ENCODE measurements at places on chromosomes 7 and 10.
A peak's percentile ranks its signal among the peaks of the same experiment; 100 is the strongest.

GRCh38 chr10:43421519-43421918 is 12.5 kb upstream of the HNRNPF start:
- no peak for DNase-seq

GRCh38 chr7:96061009-96061408 is 260.9 kb downstream of the SLC25A13 start:
- DNase-seq: no peak

- peak; percentile 77 for DNase-seq
Measured at GRCh38 chr7:44044315-44045225, at the start of gene DBNL. Gene DBNL (plus strand): TSS chr7:44044702. CDS start chr7:44044738, 36 bp downstream.

DNA sequence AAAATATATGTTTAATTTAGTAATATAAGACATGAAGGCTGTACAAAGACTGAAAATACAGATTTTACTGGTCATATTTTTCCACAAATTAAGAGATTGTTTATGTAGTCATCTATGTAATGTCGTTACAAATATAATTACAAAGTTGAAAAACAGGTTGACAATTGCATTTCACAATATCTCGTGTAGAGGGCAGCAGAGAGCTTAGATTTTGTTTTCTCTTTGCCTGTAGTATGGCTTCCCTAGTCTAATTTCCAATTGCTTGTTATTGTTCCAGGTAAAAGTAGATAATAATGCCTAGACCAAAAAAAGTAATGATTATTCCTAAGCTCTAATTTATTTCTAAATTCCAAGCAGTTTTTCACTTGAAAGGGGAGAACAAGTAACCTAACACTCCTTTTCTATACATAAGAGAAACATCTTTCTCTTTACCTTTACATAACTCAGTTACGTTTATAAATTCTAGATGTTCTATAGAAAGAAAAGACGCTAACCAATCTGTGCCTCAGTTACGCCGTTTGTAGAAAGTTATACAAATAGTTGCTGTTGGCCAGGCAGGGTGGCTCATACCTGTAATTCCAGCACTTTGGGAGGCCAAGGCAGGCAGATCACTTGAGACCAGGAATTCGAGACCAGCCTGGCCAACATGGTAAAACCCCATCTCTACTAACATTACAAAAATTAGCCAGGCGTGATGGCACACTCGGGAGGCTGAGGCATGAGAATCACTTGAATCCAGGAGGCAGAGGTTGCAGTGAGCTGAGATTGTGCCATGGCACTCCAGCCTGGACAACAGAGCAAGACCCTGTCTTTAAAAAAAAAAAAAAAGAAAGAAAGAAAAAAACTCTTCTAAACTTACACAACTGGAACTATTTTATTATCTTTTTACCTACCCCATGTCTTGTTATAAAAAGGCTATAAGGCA is 30.0 kb downstream of the NET1 start:
- DNase-seq: no peak

DNA sequence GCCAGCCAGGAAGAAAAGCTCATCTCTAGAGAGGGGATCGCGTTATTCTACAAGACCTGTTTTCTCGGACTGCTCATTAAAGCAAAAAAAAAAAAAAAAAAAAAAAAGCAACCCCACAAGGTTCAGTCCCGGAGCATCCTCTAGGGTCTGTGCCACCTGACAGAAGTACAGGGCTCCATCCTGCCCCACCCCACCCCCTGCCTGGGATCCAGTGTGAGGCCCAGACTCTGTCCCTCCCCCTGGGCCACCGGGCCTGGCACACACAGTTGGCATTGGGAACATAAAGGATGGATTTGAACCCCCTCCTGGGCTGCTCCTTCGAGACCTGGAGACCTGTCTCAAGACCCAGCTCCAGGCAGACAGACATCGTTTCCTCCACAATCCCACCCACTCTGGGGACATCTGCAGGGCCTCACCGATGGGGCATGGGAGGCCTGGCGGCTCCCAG is 688 bp downstream of the ORAI2 start:
- DNase-seq: no peak

- no peak for DNase-seq
Measured at GRCh38 chr7:41149576-41149975, 553.3 kb downstream of the INHBA start.

DNA sequence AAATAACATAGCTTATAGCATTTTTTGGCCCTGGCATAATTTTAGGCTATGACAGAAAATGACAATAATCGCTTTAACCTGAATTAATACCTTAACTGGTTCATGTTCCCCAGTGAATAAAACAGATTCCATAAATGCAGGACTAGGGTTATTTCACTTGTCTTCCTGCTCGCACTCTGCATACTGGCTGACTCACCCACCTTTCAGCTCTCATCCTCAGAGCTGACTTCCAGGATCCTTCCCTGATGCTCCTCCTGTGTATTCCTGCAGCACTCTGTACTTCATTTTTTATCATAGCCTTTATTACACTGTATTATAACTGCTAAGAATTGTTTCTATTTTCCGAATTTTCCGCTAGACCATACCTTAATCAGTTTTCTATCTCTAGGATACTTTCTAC is 123.7 kb downstream of the AVL9 start:
- DNase-seq: no peak

DNA sequence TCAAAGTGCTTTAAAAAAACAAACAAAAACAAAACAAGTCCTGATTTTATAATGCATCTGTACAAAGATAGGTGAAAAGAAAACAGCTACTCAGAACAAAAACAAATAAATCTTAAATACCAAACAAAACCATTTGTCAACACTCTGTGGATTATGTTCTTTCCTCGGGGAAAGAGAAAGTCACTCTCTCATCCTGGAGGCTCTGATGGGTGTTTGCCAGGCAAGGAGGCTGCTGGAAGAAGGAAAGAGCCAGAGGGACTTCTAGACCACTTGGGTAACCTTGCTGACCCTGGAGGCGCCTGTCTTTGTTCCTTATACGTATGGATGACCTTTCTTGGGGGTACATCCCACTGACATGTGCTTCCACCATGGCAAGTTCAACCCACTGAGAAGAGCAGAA is 92.8 kb downstream of the ZRANB1 start:
- DNase-seq: no peak

- no peak for DNase-seq
Measured at GRCh38 chr10:123502983-123503382, 163.2 kb upstream of the GPR26 start.

- DNase-seq: no peak
Measured at GRCh38 chr10:79020015-79020491, 48.7 kb upstream of the ZMIZ1 start.

DNA sequence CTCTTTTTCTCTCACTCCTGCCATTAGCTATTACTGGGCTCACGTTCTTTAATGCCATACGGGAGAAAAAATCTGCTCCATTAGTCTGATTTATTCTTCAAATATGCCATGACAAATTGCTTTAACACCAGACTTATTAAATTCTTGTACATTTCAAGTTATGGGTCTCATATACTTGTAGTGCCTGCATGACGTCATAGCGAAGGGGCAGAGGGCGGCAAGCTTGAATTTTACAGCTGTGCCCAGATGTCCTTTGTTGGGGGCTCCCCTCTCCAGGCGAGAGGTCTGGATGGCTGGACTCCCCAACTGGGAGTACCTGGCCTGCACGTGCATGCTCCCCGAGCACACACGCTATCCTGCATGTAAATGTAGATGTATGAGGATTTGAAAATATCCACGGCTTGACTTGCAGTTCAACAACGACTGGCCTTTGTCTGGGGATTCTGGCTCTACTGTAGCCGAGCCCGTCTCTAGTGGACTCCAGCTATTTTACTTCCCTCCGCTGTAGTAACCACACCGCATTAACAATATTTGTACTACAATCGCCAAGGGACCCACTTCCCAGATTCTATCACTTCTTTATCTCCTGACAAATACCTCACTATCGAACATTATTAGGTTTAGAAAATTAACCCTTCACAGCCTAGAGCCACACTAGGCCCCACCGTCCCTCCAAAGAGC is 79.5 kb downstream of the EBF3 start:
- no peak for DNase-seq

- no peak for DNase-seq
Measured at GRCh38 chr7:108503112-108504026, 22.6 kb downstream of the PNPLA8 start.

GRCh38 chr7:28729727-28730126 is 228.4 kb downstream of the TRIL start:
- DNase-seq: no peak

DNA sequence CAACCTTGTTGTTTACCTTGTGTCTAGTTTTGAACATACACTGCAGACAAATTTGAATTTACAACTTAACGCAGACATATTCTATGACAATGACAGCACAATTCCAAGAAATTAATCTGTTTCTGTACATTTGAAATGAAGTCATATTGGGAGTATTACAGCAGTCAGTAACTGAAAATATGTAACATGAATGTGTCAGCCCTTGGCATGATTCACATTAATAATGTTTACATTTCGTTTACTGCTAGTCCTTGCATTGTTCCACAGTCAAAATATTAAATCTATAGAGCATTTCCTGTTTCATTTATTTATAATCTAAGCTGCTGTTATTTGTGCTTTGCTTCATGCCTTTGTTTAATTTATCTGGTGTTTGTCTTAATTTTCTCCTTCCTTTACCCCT is 80.4 kb downstream of the NOC3L start:
- DNase-seq: no peak

- no peak for DNase-seq
Measured at GRCh38 chr7:45220846-45221618, 63.4 kb downstream of the RAMP3 start.

GRCh38 chr10:107031931-107032699 is 132.4 kb downstream of the SORCS1 start:
- DNase-seq: no peak

- no peak for DNase-seq
Measured at GRCh38 chr7:7902845-7903244, 65.8 kb upstream of the GLCCI1 start.

DNA sequence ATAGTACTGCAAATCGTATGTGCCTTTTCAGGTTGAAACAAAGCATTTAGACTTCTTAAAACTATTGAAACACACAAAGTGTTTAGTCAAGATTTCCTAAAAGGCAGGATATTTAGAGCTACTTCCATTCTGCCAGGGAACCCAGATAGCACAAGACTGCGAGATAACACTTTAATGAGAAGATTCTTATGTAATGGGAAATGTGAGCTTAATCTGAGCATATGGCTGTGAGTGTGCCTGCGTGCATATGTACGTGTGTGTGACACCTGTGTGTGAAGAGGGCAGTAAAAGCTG is 14.3 kb upstream of the JCAD start:
- DNase-seq: no peak

DNA sequence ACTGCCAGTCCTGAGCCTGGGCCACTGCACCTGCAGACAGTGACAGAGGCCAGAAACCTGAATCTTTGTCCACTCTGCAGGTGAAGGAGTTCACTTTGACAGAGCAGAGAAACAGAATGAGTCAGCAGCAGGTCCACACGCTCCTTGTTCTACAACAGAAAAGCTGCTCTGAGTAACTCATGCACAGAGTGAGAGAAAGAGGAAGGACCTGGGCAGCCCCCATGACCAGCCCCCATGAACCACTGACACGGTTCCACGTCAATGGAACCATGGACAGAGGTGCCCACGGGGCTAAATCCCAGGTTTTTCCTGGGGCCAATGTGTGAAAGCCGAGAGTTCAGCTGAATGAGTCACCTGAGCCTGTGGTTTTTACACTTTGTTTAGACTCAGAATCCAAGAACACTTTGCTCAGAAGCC is 40.8 kb upstream of the CTBP2 start:
- no peak for DNase-seq

DNA sequence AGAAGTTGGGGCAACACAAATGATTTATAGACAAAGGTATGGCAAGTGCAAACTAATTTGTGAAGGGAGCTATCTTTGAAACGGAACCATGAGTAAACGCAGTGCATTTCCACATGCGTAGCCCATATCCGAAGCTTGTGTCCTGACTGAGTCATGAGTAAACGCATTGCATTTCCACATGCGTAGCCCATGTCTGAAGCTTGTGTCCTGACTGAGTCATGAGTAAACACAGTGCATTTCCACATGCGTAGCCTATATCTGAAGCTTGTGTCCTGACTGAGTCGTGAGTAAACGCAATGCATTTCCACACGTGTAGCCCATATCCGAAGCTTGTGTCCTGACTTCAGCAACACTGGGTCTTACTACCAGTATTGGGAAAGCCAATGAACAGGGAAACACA is 95.0 kb downstream of the CELF2 start:
- no peak for DNase-seq

DNA sequence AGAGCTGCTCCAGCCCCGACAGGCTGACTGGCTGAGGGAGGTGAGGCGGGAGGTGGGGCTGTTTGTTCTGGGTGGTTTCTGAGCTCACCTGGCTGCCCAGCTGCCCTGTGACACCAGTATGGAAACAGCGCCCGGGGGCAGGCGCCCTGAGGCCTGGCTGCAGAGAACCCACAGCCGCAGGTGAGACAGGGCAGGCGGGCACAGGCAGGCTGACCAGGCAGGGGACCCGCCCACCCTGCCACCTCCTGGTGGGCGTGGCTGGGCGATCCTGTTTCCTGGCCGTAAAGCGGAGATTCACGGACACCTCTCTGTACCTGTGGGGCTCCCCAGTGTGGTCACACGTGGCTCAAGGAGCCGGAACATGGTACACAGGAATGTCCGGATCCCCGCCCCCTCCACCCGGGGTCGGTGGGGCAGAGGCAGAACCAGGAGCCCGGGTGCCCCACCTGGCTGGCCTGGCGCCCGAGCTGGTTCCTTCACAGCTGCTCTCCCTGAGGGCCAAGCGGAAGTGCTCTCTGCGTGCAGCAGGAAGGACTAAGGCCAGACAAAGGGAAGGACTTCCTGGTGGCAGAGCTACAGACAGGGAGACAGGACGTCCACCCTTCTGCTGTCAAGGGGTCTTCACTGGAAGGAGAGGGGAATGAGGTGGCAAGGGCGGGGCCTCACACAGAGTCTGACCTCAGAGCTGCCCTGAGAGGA is 3.9 kb downstream of the MICALL2 start:
- DNase-seq: no peak

DNA sequence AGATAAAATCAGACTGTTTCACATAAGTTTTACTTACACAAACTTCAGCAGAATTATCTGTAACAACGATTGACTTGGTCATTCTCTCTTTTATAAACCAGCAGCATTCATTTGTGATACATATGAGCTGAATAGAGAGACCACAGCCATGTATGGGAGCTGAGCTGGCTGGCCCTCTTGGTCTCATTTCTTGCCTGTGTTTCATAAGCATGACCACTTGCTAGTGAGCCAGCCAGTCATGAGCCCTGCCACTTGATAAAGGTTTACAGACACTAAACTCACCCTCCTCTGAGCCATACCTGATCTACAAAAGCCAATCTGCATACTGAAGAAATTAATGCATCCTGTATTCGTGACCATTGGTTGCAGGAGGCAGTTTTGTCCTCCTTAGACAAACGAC is 82.1 kb downstream of the PKD1L1 start:
- no peak for DNase-seq

DNA sequence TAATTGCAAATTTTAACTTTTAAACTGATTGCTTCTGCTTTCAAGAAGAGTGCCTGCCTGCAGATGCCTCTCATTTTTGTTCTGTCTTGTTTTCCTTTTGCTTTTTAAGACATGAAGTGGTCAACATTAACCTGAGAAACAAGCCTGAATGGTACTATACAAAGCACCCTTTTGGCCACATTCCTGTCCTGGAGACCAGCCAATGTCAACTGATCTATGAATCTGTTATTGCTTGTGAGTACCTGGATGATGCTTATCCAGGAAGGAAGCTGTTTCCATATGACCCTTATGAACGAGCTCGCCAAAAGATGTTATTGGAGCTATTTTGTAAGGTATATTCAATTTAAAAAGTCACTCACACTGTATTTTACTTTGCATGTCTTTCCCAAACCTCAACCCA is 8.8 kb downstream of the GSTO2 start:
- no peak for DNase-seq
